ENCODE measurements at places on chromosomes 3 and 15. TPM values are rescaled to one million over a fixed set of nuclear protein-coding genes. Genes with fewer than 3 reads are reported as not detected.

GRCh38 chr3:55823001-55823400, 335.9 kb upstream of the WNT5A start:
- no peak for DNase-seq

SPESP1 gene
- 4.1 TPM for total RNA-seq

- no peak for DNase-seq
Observed at GRCh38 chr15:87716422-87716821, 540.1 kb downstream of the NTRK3 start.

SATB1 gene
- 22.2 TPM for total RNA-seq

DGKG gene
- 11.4 TPM for total RNA-seq

CPLX3 gene
- not detected for total RNA-seq

- peak; percentile 88 for DNase-seq
Observed at GRCh38 chr3:65597226-65597951, 441.3 kb downstream of the MAGI1 start.

IQCF5 gene
- total RNA-seq: not detected

GRCh38 chr3:33032938-33033337, 64.0 kb downstream of the GLB1 start:
- DNase-seq: no peak

FAM174B gene
- 13.8 TPM for total RNA-seq

GRCh38 chr15:40358471-40359353, 693 bp downstream of the DISP2 start:
- DNase-seq: peak; percentile 78

DNA sequence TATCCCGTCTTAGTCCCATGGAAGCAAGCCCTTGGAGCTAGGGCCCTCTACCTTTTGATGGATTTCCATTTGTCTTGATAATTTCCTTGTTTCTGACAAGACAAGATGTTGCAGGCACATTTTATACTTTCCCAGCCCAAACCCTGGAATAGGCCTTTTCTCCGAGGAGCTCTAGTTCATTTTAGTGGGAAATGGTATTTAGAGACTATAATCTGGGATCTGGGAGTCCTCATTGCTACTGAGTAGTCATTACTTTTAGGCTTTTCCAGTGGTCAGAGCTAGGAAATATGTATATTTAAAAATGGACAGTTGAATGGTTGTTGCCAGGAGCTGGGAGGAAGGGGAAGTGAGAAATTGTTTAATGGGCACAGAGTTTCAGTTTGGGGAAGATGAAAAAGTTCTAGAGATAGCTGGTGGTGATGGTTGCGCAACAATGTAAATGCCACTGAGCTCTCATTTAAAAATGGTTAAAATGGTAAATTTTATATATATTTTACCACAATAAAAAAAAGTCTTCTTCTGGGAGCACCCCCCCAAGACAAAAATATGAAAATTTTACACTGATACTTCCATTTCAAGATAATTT, 31.6 kb downstream of the MLH1 start:
- DNase-seq: no peak

SLC15A2 gene
- total RNA-seq: 21.8 TPM
